Cortex of kidney (tissue), 1 donor: ENCODE measurements at places on chromosomes 6 and 20.

GRCh38 chr20:4490606-4491280 is 231.0 kb upstream of the PRND start:
- DNase-seq: no peak

DNA sequence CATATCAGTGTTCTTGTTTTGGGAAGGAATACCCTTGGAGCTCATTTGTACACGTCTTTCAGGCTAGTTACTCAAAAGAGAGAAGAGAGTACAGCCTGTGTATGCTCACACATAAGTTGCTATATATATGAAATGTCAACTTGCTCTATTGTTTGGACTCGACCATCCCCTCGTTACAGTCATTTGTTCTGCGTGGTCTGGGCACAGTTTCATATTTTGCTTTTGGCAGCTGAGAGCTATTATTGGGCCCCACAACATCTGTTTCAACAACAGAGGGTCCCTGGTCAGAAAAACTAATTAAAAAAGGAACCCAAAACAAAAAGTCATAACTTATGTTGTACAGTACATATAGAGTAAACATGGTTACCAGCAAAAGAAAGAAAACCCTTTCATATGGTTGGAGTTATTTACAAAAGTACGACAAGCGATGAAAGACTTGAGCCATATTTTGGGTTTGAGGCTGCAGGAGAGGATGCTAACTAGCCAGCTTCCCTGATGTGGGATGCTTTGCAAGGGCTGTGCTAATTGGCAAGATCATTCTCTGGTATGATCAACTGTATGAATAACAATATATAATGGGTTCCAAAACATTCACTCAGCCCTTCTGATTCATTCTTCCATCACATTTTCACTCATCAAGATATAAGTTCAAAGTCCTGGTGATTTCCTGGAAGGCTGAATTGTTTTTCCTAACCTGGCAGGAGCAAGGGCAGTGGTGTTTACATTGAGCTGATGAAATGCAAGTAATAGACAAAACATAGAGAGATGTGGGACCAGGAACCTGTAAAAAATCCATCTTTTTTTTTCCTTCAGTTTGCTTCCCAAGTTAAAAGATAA is 137.9 kb downstream of the RPS12 start:
- DNase-seq: no peak

- DNase-seq: no peak
Observed at GRCh38 chr20:62156592-62157386, 13.2 kb downstream of the SS18L1 start.

DNA sequence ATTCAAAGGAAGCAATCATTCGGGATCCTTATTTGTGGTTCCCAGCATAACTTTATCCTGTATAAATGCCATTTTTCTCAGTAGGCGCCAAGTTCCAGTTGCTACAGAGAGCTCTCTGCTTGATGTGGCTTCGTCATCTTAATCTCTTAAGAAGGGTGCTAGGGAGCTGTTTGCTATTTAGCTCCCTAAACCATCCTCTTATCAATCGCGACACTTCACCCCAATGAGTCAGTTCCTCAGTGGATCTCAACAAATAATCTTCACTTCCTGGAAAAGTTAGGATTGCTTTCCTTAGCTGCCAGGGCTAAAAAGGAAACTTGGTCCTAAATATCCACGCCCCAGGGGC is 1.3 kb upstream of the NKAIN2 start:
- DNase-seq: no peak

- DNase-seq: no peak
Observed at GRCh38 chr20:50713657-50714101, 17.7 kb upstream of the PARD6B start.

GRCh38 chr20:32294071-32294470 is 16.6 kb downstream of the KIF3B start:
- no peak for DNase-seq

- no peak for DNase-seq
Observed at GRCh38 chr6:148590883-148591282, 155.9 kb upstream of the UST start.

DNA sequence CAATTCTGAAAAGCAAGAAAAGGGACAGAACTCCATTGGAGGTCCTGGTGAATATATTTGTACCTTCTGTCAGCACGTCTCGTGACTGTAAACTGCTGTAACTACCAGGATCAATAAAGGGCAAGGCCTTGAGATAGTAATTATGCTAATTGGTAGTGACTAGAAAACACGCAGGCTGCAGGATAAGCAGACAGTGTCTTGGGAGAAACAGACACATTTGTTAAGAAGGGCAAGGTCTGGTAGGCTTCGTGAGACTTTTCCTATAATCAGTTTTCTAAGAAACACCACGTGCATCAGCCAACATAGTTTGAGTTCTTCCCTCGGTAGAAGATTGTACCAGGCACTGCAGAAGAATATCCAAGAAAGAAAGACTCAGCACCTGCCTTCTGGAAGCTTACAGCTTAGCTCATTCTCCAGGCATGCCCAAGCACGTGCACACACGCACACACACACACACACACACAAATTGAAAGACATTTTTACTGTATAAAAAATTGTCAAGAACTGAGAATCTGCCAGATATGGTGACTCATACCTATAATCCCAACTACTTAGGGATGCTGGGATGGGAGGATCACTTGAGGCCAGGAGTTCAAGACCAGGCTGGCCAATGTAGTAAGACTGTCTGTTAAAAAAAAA is 167.0 kb upstream of the SASH1 start:
- DNase-seq: no peak

DNA sequence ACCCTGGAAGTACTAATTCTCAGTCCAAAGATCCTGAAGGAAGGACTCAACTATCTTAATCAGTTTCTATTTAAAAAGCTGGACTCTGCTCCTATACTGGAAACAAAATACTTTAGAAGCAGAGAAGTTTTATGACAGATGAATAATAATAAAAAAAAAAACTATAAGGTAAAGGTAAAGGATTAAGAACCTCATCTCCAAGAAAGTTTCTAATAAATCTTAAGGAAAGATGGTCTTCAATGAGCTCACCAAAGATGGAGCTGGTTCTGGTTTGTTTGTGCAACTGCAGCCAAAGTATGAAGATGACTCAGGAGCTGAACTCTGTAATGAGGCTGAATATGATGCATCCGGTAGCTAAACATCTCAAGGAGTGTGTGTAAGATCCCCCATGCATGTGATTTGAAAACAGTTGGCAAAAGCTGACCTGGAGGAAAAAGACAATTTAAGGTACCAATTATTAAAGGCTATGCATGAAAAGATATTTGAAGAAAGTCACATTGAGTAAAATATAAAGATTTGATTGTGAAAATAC is 25.2 kb downstream of the MED23 start:
- no peak for DNase-seq

DNA sequence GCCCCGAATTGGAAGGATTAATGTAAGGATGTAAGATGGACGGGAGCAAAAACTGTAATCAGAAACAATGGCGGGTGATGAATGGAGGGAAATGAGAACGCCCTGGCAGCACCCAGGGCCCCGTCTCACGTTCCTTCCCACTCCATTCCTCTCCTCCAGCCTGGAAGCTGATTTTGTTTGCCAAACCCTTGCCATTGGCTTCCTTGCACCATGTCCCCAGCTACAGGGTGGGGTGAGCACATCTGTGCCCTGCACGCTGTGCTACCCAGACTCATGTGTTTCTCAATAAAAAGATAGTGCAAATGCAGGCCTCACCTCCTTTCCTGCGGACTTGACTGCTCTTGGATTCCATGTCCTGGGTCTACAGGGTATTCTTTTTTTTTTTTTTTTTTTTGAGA is 26.7 kb downstream of the SCP2D1 start:
- no peak for DNase-seq

GRCh38 chr20:53706466-53707370 is 113.1 kb upstream of the ZNF217 start:
- DNase-seq: no peak

DNA sequence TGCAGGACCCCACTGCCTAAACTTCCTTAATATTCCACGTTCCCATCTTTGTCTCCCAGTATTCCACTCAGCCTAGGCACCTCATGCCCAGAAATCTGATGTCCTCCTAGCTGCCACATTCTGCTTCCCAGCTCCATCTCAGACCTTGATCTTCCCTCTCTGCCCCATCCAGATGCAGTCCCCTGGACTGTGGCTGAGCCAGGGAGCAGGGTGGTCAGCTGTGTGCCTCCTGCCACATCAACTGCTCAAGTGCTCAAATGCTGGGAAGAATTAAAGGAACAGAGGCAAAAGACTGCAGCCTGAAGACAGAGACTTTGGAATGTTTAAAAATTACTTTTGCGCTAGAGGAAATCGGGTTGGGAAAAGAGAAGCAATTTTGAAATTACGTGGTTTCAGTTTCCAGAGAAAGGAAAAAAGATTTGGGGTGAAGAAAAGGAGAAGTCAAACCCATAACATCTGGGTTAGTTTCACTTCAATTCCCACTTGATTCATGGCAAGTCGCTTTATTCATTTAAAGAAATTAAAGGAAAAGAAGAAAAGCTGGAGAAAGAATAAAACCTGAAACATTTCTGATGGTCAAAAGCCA is 704.8 kb downstream of the PTPRT start:
- no peak for DNase-seq

DNA sequence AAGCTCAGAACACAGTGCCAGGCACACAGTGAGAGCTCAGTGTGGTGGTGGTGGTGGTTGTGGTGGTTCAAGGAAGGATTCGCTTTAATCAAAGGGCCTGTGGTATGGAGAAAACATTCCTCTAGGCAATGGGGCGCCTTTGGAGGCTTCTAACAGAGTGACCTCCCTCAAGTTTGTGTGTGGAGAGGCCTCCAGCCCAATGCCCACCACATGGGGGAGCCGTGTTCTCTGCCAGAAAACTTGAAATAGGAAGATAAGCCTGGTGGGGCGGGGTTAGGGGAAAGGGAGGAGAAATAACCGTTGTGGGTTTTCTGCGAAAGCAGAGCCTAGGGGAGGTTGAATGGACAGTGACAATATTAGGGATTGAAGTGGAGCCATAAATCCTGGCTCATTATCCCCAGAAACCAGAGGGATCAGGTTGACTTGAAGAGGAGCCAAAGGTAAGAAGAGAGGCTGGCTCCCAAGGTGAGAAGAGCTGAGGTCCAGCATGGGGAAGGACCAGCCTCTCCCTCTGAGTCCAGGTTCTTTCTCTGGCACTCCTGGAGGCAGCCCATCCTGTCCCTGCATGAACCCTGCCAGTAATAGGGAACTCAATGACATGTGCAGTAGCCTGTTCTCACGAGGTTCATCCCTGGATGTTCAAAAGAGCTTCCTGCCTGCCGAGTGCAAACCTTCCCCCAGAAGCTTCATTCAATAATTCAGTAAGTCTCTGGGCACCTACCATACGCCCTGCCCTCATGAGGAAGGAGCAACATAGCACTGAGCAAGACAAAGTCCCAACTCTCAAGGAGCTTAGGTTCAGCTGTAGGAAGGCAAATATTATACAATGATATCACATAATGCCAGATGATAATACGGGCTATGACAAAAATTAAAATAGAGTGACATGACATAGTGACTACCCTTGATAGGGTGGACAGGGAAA is 51.4 kb downstream of the TGM2 start:
- DNase-seq: no peak

- no peak for DNase-seq
Observed at GRCh38 chr20:17809362-17810061, 109.7 kb downstream of the BANF2 start.

GRCh38 chr20:1830240-1830639 is 65.0 kb upstream of the SIRPA start:
- DNase-seq: no peak

DNA sequence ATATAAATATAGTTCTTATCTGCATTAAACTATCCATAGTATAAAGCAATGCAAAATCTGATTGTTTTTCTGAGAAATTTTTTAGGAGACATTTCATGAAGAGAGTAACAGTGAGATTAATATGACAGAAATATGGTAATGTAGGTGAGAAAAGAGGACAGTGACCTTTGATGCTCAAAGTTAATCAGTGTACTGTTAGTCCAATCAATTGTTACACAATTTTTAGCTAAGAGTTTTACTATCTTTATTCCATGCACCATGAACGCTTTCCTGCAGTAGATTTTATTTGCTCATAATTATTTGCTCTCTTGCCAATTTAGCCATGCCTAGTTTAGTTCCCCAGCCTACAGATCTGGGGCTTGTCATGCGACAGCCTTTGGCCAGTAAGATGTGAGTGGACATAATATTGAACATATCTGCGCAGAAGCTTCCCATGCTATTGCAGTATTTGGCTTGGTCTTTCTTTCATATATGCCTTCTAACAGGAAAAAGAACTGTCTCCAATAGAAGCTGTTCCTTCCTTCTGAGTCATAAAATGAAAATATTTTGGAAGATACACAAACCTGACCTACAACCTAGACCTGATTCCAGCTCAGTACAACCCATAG is 38.7 kb downstream of the FKBP1C start:
- no peak for DNase-seq

GRCh38 chr20:51310216-51310615 is 232.3 kb downstream of the NFATC2 start:
- DNase-seq: no peak

DNA sequence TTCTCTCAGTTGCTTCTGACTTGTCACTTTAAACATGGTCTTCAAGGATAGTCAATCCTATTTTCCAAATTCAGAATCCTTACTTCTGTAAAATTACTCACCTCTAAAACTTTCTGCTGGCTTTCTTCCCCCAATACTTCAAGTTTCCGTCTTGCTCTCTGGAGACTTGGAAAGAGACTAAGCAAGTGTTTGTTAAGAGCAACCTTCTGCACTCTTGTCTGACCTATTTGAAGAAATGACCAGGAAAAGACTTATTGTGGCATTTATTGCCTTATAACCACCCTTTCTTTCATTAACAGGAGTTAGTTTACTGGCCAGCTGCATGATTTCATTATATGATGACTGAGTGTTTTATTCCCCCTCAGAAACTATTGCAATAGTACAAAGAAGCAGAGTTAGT is 181.0 kb downstream of the TBC1D7 start:
- DNase-seq: no peak

DNA sequence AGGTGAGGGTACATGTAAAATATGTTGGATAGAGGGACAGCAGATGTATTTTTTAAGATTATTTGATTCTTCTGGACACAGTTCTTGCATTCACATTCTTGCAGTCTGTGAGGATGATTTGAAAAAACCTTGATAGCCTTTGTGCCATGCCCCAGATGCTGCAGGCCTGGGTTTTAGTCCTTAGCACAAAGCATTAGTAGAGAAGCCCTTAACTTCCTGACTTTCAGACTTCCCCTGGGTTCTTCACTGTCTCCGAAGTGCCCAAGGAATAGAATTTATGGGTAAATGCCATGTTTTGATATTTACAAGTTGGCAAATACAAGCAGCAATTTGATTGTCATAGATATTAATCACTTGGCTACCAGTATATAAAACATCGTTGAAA is 67.6 kb upstream of the SUPT3H start:
- no peak for DNase-seq

- no peak for DNase-seq
Observed at GRCh38 chr6:11162262-11162661, 50.7 kb upstream of the ERVFRD-1 start.
